Epithelial cell of prostate (primary cell): ENCODE measurements at places on chromosomes 5 and 9.
A peak's percentile ranks its signal among the peaks of the same experiment; 100 is the strongest.

- DNase-seq: no peak
Measured at GRCh38 chr5:81247441-81247972, 14.4 kb downstream of the CKMT2 start.

- no peak for DNase-seq
Measured at GRCh38 chr5:59724482-59725391, 168.8 kb downstream of the PDE4D start.

DNA sequence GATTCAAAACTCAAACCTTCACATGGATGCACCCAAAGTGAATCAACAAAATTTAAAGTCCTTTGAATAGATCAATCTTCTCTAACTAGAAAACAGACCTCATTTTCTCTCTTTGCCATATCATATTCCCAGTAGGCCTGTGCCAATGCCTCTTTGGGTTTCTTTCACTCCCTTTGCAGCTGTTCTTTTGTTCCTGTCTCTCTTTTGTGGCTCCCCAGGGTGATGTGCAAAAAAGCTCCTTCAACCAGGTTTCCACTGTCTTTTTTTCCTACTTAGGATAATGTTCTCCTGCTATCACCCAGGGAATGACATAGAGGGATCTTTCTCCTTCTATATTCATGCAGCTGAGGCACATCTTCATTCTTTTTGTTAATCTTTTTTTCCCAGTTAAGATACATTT lies 54.6 kb downstream of the MARCHF3 start:
- DNase-seq: no peak

DNA sequence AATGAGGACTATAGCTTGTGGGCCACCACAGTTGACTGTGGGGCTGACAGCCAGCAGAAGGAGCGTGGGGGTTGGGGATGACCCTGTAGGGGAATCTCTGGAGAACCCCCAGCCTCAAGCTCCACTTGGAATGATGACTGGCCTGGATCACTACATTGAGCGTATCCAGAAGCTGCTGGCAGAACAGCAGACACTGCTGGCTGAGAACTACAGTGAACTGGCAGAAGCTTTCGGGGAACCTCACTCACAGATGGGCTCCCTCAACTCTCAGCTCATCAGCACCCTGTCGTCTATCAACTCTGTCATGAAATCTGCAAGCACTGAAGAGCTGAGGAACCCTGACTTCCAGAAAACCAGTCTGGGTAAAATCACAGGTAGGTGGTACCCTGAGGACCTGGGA lies 128.4 kb upstream of the DMRT1 start:
- DNase-seq: no peak

DNA sequence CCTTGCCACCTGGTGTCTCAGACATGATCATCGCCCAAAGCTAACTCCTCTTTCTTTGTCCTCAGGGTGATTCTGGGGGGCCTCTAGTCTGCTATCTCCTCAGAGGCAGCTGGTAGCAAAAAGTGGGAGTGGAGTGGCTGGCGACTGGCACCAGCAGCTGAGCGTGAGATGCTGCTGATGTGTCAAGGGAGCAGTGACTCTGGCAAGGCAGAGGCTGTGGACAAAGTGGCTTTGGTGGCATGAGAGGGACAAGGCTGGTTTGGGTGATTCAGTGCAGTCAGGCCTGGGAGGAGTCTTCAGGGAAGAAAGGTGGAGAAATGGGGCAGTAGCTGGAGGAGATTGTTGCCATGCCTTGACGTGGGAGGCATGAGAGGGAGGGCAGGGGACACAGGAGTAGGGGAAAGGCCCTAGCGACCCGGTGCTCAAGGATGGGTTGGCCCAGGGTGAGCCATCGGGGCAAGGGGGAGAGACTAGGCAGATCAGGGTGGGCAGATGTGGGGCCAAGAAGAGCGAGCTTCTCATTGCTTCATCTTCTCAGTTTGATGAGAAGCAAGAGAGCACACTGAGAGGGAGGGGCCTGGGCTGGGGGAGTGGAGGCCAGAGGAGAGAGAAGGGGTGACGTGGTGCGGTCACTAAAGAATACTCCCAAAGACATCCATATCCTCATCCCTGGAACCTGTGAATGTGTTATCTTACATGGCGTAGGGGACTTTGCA lies 64.2 kb upstream of the SPTLC1 start:
- DNase-seq: no peak

DNA sequence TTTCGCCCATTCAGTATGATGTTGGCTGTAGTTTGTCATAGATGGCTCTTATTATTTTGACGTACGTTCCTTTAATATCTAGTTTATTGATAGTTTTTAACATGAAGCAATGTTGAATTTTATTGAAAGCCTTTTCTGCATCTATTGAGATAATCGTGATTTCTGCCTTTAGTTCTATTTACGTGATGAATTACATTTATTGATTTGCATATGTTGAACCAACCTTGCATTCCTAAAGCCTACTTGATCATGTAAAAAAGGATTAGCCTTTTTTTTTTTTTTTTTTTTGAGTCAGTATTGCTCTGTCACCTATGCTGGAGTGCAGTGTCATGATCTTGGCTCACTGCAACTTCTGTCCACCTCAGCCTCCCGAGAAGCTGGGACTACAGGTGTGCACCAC lies 25.1 kb downstream of the ITK start:
- DNase-seq: no peak

DNA sequence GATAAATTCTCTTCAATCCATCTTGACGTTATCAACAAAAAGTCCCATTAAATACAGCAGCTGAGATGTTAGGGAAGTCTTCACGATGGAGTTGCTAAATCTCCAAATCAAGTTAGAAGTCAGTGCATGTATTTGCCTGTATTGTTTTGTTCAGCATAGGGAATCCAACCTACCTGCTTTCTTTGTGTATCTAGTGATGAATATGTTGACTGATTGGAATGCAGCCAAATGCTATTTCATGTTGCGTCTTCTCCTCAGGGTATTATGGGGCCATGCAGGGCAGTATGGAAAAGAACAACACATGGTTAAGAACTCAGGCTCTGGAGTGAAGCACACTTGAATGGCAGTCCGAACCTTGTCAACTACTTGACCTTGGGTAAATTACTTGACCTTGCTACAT lies 529.5 kb upstream of the ZNF462 start:
- DNase-seq: peak; percentile 80

DNA sequence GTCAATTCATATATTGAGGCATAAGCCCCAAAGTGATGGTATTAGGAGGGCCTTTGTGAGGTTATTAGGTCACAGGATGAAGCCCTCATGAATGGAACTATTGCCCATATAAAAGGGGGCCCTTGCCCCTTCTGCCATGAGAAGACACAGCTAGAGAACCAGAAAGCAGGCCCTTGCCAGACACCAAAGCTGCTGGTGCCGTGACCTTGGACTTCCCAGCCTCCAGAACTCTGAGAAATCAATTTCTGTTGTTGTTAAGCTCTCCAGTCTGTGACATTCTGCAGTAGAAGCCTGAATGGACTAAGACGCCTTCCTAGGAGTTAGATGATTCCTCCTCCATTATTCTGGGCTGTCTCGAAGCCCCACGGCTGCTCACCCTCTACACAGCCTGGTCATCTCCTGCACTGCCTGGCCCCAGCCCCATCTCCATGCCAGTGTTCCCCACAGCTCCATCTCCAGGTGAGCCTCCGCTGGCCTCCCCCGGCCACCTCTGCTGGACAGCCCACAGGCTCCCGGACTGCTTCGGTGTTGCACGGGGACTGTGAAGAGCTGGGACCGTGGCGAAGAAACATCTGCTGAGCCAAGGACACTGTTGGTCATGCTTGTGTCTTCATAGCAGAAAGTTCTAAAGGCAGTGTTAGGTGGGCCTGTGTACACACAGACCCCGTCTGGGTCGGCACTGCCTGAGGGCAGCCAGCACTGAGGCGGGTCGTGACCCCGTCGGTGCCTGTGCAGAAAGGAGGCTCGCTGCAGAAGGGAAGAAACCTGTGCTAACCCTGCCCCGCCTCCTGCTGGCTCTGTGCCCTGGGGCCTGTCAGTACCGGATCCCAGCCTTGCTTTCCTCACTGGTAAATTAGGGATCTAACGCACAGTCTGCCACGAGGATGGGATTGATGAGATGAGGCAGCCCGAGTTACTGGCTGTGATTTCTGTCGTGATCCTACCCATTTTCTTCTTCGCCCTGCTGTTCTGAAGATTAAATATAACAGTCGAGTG lies 55.1 kb upstream of the CNOT6 start:
- no peak for DNase-seq

DNA sequence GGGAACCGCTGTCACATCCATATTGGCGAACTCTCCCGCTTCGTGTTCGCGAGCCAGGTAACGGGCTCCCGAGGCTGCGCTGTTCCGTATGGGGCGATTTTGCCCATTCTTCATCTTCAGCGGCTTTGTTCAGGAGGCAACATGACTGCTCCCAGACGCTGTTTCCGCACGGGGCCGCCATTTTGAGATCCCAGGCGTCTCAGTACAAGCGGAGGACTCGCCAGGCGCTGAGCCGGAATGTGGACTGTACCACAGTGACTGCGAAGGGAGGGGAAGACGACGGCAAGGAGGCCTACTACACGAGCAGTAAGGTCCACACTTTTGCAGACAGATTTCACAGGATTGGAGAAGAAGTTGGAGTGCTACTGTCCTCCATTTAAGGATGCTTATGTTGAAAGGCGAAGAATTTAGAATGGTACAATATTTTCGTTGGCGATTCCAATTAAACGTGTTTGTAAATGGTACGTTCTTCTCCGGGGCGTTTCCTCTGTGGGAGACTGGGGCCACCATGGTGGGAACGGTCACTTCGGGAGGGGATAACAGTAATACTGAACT lies 41.6 kb upstream of the ZNF300 start:
- DNase-seq: peak; percentile 18

DNA sequence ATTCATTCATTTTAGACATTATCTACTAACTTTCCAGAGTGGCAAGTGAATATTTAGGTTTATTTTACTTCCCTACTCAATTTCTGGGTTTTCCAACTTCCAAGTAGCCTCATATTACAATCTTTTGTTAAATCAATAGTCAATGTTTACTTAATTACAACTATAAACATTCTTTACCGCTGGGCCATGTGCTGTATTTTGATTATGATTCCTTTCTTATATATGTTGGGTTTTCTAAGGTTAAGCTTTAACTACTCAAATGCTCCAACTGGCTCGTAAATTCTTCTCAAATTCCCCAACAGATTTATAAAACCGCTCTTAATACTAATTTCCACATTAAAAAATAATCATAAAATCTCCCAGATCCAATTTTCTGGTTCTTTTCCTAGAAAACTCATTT lies 110.1 kb upstream of the ABCA1 start:
- no peak for DNase-seq

DNA sequence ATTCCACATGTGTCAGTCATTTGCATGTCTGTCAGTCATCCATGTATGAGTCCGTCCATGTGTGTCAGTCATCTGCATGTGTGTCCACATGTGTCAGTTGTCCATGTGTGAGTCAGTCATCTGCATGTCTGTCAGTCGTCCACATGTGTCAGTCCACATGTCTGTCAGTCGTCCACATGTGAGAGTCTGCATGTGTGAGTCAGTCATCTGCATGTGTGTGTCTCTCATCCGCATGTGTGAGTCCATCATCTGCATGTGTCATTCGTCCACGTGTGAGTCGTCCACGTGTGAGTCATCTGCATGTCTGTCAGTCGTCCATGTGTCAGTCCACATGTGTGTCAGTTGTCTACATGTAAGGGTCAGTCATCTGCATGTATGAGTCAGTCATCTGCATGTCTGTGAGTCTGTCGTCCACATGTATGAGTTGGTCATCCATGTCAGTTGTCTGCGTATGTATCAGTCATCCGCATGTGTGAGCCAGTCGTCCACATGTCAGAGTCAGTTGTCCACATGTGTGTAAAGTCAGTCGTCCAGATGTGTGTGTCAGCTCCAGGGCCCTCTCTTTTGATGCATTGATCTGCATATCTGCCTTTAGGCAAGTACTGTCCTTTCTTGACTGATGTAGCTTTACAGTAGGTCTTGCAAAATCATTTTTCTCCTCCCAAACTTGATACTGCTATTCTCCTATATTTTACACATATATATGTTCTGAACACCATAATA lies 72.5 kb upstream of the CACNA1B start:
- peak; percentile 43 for DNase-seq

DNA sequence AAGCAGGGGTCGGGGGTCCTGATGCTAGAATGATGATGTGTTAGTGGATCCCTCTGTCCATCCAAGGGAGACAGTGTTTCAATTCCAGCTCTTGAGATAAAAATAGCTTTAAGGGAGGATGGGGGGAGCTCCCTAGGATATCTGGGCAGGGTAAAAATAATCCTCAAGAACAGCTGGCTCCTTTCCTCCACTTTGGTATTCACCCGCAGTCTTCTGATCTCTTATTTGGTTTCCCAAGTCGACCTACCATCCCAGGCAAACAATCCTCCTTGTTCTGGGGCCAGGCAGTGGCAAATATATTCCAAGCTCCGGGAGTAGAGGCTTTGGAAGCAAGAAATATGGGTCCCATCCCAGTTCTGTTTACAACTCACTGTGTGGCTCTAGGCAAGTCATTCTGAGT lies 14.5 kb upstream of the COL27A1 start:
- no peak for DNase-seq

DNA sequence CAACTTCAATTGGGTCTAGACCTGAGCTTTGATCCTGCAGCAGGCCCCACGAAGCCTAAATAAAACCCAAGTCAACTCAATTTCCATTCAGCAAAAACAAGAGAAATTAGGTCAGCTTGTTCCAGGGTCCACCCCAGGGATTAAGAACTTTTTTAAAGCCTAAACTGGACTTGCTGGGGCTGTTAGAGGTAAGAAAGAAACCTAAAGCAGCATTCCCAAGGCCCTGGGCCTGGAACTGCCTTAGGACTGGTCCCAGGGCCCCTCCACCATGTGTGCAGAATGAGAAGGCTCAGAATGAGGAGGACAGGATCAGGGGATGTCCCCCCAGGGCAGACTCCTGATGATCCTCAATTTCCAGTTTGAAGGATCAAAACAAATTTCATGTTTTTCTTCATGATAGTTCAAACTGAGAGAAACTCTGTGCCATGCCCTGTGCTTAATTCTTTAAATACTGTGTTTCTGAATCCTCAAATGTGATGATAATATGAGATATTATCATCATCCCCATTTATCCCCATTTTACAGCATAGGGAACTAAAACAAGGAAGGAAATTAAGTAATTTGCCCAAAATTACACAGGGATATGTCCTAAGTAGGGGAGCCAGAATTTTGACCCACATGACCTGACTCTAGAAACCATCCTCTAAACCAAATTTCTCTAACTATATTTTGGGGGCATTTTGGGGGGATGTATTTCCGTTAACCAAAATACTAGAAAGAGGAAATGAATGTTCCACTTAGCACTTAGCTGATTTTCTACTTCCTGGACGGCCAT lies 64.5 kb downstream of the DENND1A start:
- no peak for DNase-seq

GRCh38 chr5:67880876-67881275 lies 334.7 kb upstream of the PIK3R1 start:
- DNase-seq: no peak

- DNase-seq: no peak
Measured at GRCh38 chr5:147731431-147732290, 50.9 kb downstream of the JAKMIP2 start.
